CD4-positive, alpha-beta memory T cell (primary cell): ENCODE measurements at places on chromosomes 5 and 9.

- no peak for DNase-seq
Measured at GRCh38 chr5:174688441-174689354, 35.7 kb upstream of the MSX2 start.

GRCh38 chr9:2022560-2022959 lies 7.4 kb downstream of the SMARCA2 start:
- DNase-seq = peak; percentile 75

DNA sequence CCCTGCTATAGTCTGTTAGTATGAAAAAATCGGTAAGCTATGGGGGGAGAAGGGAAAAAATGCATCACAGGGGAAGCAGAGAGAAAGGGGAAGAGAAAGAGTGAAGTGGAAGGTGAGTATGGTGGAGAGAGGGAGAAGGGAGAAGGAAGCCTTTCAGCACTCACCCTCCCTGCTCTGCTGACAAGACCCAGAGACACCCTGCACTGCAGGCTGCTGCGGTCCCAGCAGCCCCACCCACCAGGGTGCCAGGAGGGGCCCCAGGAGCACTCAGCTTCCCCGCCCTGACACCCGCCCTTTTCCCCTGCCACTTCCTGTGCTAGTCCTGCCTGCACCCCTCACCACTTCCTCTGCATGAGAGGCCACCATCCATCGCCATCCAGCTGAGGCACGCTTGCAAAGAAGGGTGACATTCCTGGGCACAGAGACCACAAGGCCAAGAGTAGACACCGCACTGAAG lies 12.7 kb downstream of the STK10 start:
- DNase-seq = peak; percentile 89

- no peak for DNase-seq
Measured at GRCh38 chr9:16828340-16829281, 41.9 kb downstream of the BNC2 start.
